ENCODE measurements at places on chromosomes 13 and 19. TPM values are rescaled to one million over a fixed set of nuclear protein-coding genes. Genes with fewer than 3 reads are reported as not detected.

DNA sequence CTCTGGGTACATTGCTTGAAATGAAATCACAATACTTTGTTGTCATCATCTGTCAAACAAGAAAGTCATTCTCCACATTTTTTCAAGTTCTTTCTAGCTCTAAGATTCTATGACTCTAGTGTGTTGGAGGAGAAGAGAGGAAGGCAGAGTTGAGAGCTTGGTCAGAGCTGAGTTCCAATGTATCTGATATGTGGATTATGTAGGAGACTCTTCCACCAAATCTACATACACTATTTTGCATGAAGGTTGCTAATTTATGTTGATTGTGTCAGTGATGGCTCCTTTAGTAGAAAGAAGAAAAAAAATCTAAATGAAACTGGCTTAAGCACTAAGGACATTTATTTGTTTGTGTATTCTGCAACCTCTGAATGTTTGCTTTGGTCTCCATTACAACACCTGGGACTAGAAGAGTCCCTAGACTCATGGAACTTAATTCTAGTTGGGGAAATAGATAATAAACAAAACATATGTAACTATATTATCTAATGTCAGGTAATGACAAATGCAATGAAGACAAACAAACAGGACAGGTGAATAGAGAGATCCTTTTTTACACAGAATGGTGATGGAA, 691.9 kb downstream of the UQCRFS1 start:
- no peaks in the 10 kb centered on the region for H3K27me3 ChIP-seq

GRCh38 chr19:5961969-5962945, 15.7 kb downstream of the RANBP3 start:
- no peaks in the 10 kb centered on the region for H3K27me3 ChIP-seq
- no peak overlapping the region for H3K4me3 ChIP-seq
- peaks cover 73% of the 10 kb centered on the region for H3K4me1 ChIP-seq
- no peaks in the 10 kb centered on the region for H3K36me3 ChIP-seq

GRCh38 chr19:33477781-33478180, 43.8 kb downstream of the PEPD start:
- H3K36me3 ChIP-seq = no peaks in the 10 kb centered on the region
- no peaks in the 10 kb centered on the region for H3K27me3 ChIP-seq
- H3K4me1 ChIP-seq = no peaks in the 10 kb centered on the region
- H3K27ac ChIP-seq = no peak overlapping the region
- no peak for DNase-seq

DNA sequence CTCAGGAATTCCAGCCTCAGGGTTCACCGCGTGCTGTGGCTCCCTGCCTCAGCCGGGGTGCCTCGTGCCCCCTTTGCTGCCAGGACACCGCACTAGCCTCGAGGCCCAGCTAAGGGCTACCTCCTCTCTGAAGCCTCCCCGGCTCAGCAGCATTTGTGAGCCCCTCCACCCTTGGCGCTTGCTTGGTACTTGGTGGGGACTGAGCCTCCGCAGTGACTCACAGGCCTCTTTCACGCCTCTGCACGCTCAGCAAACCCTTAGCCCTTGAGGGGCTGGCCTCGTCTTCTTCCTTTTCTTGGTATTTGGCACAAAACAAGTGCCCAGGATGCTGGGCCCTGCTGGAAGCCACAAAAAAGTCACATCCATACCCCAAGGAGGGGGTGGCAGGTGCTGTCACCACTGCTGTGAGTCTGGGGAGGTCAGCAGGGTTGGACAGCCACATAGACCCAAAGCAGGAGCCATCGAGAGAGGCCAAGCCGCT, 85.4 kb upstream of the TM9SF2 start:
- H3K4me3 ChIP-seq = no peak overlapping the region
- no peak overlapping the region for H3K27ac ChIP-seq
- no peaks in the 10 kb centered on the region for H3K36me3 ChIP-seq
- no peaks in the 10 kb centered on the region for H3K27me3 ChIP-seq

GRCh38 chr13:60647547-60647946, 250.5 kb downstream of the TDRD3 start:
- no peak overlapping the region for H3K4me3 ChIP-seq
- H3K4me1 ChIP-seq = no peaks in the 10 kb centered on the region
- no peaks in the 10 kb centered on the region for H3K36me3 ChIP-seq
- no peak for DNase-seq

- H3K4me1 ChIP-seq = no peaks in the 10 kb centered on the region
- no peaks in the 10 kb centered on the region for H3K27me3 ChIP-seq
- DNase-seq = no peak
- no peak overlapping the region for H3K27ac ChIP-seq
- no peak overlapping the region for H3K4me3 ChIP-seq
These were observed 628.3 kb upstream of the SLC10A2 start for GRCh38 chr13:103694471-103694870.

DNA sequence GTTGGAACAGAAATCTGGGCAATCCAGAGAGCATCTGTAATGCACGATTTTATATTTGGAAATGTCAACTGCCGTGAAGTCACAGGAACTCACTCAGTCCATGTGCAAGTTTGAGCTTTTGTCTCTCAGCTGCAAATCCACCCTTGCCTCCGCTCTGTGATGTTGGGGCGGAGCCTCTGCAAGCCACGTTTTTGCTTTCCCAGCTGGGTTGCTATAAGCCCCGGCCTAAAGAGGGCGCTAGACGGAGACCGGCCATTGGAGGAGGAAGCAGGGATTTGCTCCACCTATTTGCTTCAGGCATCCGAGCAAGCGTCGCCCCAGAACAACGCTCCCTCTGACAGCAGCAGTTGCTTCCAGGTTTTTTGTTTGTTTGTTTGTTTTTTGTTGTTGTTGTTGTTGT, 56.2 kb downstream of the TRPM4 start:
- no peak overlapping the region for H3K27ac ChIP-seq
- DNase-seq = no peak
- H3K36me3 ChIP-seq = no peaks in the 10 kb centered on the region
- no peaks in the 10 kb centered on the region for H3K27me3 ChIP-seq
- no peak overlapping the region for H3K4me3 ChIP-seq

DNA sequence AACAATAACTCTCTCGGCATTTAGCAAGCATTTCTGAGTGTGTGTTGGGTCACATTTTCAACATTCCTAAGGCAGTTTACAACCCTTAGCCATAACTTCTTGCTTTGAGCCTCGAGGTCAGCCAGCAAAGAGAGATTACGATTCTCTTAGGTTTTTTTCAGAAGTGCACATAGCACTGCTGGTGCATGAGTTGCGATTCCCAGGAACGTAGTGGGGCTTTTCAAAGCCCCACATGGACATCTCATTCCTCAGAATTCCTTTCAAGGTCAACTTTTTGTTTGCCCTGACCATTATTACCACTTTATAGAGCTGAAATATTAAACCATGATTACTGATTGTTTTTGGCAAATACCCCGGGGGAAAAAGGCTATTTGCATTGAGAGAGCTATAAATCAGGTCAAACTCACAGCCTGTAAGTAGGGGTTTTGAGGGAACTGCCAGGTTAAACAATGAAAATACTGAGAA, 705.3 kb downstream of the GPC5 start:
- no peaks in the 10 kb centered on the region for H3K36me3 ChIP-seq
- DNase-seq = peak; percentile 13
- H3K27me3 ChIP-seq = no peaks in the 10 kb centered on the region
- H3K4me1 ChIP-seq = peaks cover 24% of the 10 kb centered on the region
- peak overlapping the region; percentile 17 for H3K27ac ChIP-seq

GRCh38 chr13:26401578-26402021, 147.7 kb downstream of the CDK8 start:
- no peaks in the 10 kb centered on the region for H3K27me3 ChIP-seq
- H3K4me1 ChIP-seq = no peaks in the 10 kb centered on the region
- no peak overlapping the region for H3K27ac ChIP-seq
- DNase-seq = no peak
- no peak overlapping the region for H3K4me3 ChIP-seq
- H3K36me3 ChIP-seq = no peaks in the 10 kb centered on the region

- DNase-seq = no peak
- no peak overlapping the region for H3K27ac ChIP-seq
- H3K4me1 ChIP-seq = no peaks in the 10 kb centered on the region
- no peaks in the 10 kb centered on the region for H3K36me3 ChIP-seq
These were observed 14.2 kb downstream of the SIGLEC5 start for GRCh38 chr19:51615991-51616390.

GRCh38 chr19:16001481-16002312, 52.9 kb downstream of the OR10H4 start:
- H3K4me1 ChIP-seq = no peaks in the 10 kb centered on the region
- no peak for DNase-seq
- H3K27ac ChIP-seq = no peak overlapping the region
- no peak overlapping the region for H3K4me3 ChIP-seq
- H3K27me3 ChIP-seq = no peaks in the 10 kb centered on the region

- no peak overlapping the region for H3K4me3 ChIP-seq
- H3K36me3 ChIP-seq = no peaks in the 10 kb centered on the region
- H3K4me1 ChIP-seq = no peaks in the 10 kb centered on the region
- peaks cover 27% of the 10 kb centered on the region for H3K27me3 ChIP-seq
- H3K27ac ChIP-seq = no peak overlapping the region
These were observed 3.1 kb downstream of the ATP12A start for GRCh38 chr13:24683351-24683750.

- H3K27me3 ChIP-seq = no peaks in the 10 kb centered on the region
- no peaks in the 10 kb centered on the region for H3K4me1 ChIP-seq
- no peaks in the 10 kb centered on the region for H3K36me3 ChIP-seq
- no peak overlapping the region for H3K4me3 ChIP-seq
- peak; percentile 71 for DNase-seq
- no peak overlapping the region for H3K27ac ChIP-seq
These were observed 18.8 kb upstream of the EDDM13 start for GRCh38 chr19:56253737-56254136.

DNA sequence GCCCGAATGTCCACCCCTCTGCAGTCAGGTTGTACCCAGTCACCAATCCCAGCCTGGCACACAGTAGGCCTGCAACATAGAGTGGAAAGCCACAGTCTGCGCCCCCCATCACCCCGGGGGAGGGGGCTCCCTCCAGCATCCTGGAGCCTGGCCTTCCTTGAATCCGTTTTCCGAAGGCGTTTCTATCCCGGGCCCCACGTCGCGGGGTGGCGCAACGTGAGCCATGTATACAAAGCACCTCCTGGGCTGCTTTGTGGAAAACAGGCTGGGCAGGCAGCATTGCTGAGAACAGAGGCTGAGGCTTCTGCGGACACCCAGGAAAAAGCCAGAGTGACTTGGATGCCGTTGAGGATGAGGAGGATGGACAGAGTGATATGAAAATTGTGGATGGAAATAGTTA, 103.3 kb upstream of the USP29 start:
- no peaks in the 10 kb centered on the region for H3K36me3 ChIP-seq
- no peaks in the 10 kb centered on the region for H3K27me3 ChIP-seq
- H3K4me1 ChIP-seq = no peaks in the 10 kb centered on the region
- H3K4me3 ChIP-seq = no peak overlapping the region

DNA sequence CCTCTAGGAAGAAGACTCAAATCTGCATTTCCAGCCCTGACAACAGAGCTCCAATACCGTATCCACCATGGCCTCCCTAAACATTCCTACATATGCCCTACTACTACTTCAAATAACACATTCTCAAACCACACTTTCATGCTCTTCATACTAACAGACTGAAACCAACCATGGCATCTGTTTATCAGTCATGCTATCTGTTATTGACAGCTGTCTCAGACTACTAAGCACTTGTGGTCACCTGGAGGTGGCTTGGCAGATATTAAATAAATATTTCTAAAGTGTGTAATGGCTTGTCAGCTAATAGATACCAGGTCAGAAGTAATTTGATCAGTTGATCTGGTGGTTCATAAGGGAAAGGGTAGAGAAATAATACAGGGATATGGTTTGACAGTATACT, 489.1 kb downstream of the DIAPH3 start:
- no peaks in the 10 kb centered on the region for H3K36me3 ChIP-seq
- no peaks in the 10 kb centered on the region for H3K27me3 ChIP-seq
- H3K27ac ChIP-seq = no peak overlapping the region
- H3K4me3 ChIP-seq = no peak overlapping the region
- no peaks in the 10 kb centered on the region for H3K4me1 ChIP-seq

DNA sequence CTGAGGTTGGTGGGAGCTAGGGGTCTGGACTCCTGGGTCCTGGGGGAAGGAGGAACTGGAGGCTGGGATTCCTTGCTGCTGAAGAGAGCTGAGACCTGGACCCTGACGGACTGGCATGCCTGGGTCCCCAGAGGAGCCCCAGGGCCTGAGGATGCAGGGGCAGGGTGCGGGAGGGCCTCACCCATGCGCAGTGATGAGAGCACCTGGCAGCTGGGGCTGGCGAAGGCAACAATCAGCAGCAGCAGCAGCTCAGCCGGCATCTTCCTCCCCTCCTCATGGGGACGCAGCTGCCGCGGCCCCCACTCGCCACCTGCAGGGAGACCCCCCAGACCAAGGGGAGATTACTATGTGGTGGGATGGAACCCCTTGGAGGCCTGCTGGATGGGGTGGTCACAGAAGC, 4.5 kb downstream of the GRIK5 start:
- H3K27me3 ChIP-seq = peaks cover 41% of the 10 kb centered on the region
- H3K36me3 ChIP-seq = no peaks in the 10 kb centered on the region
- H3K4me1 ChIP-seq = no peaks in the 10 kb centered on the region

GRCh38 chr19:29965492-29965891, 23.5 kb downstream of the URI1 start:
- no peak overlapping the region for H3K4me3 ChIP-seq
- DNase-seq = no peak
- H3K4me1 ChIP-seq = peaks cover 15% of the 10 kb centered on the region
- H3K27ac ChIP-seq = no peak overlapping the region
- no peaks in the 10 kb centered on the region for H3K36me3 ChIP-seq

GRCh38 chr13:43564952-43565351, 221.8 kb downstream of the ENOX1 start:
- no peaks in the 10 kb centered on the region for H3K27me3 ChIP-seq
- H3K4me1 ChIP-seq = peaks cover 20% of the 10 kb centered on the region
- no peak overlapping the region for H3K4me3 ChIP-seq
- no peak overlapping the region for H3K27ac ChIP-seq
- H3K36me3 ChIP-seq = no peaks in the 10 kb centered on the region
- no peak for DNase-seq

GRCh38 chr19:28322945-28323344, 890.0 kb downstream of the UQCRFS1 start:
- DNase-seq = no peak
- no peak overlapping the region for H3K4me3 ChIP-seq
- no peaks in the 10 kb centered on the region for H3K36me3 ChIP-seq
- H3K27ac ChIP-seq = no peak overlapping the region
- no peaks in the 10 kb centered on the region for H3K27me3 ChIP-seq
- H3K4me1 ChIP-seq = no peaks in the 10 kb centered on the region

GRCh38 chr13:38685431-38685830, 1.4 kb upstream of the FREM2 start:
- no peak for DNase-seq
- no peaks in the 10 kb centered on the region for H3K27me3 ChIP-seq
- H3K4me3 ChIP-seq = no peak overlapping the region

DNA sequence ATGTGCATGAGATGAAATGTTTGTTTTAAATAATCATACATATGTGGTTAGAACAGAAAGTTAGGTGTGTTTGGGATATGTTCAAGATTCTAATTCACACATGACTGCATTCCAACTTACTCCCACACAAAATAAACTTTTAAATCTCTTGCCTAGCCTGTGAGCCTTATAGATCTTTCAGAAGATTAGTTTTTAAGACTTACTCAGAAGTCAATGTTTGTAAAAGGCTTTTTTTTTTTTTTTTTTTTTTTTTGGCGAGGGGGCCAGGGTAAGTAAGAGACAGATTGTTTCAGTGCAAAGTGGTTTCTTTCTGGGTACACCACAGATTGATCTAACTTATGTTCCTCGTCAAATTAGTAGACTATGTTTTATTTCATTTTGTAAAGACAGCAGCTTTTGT, 39.1 kb downstream of the GPR180 start:
- peak overlapping the region; percentile 44 for H3K27ac ChIP-seq
- no peak for DNase-seq
- H3K36me3 ChIP-seq = no peaks in the 10 kb centered on the region
- H3K4me1 ChIP-seq = peaks cover 10% of the 10 kb centered on the region
- no peaks in the 10 kb centered on the region for H3K27me3 ChIP-seq

The TBCB gene
- 108 TPM for total RNA-seq

The ANO8 gene
- total RNA-seq = 7.3 TPM

The NLRP11 gene
- total RNA-seq = not detected

The NLRP9 gene
- total RNA-seq = not detected

The ZNF490 gene
- total RNA-seq = 8.1 TPM

All from hepatocyte (in vitro differentiated cells).